Activated CD8-positive, alpha-beta T cell treated with anti-CD3 and anti-CD28 coated beads for 36 hours (primary cell): ENCODE measurements at places on chromosomes 6 and 20. TPM values are rescaled to one million over a fixed set of nuclear protein-coding genes. Genes with fewer than 3 reads are reported as not detected.

The TMEM63B gene
- 9.1 TPM for total RNA-seq

The IPCEF1 gene
- total RNA-seq: 23.6 TPM

The RIPK1 gene
- 9.0 TPM for total RNA-seq

The SGK2 gene
- total RNA-seq: 0.50 TPM

The NRSN1 gene
- total RNA-seq: not detected

DNA sequence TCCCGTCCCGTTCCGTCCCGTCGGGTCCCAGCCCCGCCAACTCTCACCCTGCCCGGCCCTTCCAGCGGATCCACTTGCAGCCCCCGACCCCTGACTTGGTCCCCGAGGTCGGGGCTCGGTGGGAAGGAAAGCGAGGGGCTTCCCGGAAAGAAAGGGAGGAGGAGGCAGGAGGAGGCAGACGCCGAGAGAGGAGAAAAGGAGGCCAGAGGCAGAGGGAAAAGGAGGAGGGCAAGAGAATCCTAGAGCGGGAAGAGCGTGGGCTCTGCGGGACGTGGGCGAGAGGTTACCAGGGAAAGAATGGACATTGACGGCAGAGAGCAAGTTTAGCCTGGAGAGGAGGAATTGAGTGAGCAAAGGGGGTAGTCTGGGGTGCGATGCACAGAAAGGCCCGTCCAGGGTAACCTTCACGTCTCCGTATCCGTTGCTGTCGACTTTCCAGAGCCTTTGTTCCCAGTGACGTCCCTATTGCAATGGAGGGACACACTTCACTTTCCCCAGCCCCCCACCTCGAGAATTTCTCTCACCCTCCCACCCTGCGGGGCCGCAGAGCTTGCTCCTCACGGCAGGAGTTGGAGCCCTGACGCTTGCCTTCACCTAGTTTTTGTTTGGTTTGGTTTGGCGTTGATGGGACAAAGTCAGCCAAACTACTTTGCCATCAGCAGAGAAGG is 477 bp upstream of the MOXD1 start:
- no peak for DNase-seq

DNA sequence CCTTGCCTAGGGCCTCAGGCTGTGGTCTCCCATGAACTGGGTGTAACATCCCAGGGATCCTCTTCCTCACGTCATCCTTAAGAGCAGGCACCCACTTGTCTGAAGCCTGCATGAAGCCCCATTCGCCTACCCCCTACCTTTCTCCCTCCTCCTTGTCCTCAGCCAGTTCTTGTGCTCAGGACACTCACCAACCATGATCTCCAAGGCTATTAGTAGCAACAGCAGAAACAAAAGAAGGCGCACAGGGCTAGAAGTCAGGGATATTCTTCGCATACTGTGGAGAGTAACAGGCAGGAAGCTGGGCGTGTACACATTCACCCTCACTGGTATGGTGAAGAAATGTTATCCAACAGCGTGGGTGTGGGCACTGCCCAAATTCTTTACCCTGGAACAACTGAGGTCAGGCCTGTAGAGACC is 7.3 kb downstream of the RAET1E start:
- no peak for DNase-seq

GRCh38 chr6:47634210-47635047 is 64.0 kb upstream of the ADGRF4 start:
- DNase-seq: no peak

GRCh38 chr20:10476319-10476724 is 41.2 kb downstream of the SLX4IP start:
- DNase-seq: peak; percentile 9

DNA sequence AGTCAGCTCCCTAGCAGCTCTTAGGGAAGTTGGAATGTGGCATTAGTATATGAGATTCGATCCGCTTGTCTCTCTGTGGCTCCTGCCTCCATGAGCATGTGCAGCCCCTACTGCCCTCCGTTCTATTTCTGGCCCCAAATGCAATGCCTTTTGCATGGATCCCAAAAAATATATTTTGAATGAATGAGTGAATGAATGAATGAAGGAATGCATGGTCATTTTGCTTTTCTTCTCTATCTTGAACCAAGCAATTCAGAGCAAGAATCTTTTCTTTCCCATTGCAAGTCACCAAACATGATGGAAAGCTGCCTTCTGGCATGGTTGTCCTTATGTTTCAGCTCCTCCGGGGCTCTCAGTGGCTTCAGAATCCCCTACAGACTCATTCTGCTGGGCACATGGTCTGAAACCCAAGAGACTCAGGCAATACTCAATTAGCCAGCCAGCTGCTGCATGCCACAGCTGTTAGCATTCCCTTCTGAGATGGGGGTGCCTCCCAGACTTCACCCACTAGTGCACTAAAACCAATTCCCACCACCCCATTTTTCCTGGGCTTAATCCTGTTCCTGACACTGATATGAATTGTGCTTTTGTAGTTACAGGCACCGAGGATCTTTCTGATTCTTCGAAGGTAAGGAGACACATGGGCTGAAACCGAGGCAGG is 2.6 kb upstream of the IYD start:
- DNase-seq: no peak

DNA sequence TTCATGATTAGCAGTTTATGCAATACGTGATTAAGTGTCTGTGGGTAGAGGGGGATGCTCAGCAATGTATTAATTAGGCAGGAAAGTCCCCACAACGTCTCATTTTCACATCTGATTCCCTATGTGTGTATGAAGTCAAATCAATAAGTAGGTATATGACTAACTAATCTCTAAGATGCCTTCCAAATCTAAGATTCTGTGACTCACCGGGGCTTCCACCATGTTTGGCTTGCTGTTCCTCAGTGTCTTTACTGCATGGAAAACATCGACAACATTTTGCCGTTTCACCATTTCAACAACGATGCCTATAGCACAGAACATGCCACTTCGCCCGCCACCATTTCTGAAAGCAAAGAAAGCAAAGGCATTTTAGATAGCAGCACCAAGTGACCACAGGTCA is 72.0 kb upstream of the THEMIS start:
- DNase-seq: peak; percentile 65

DNA sequence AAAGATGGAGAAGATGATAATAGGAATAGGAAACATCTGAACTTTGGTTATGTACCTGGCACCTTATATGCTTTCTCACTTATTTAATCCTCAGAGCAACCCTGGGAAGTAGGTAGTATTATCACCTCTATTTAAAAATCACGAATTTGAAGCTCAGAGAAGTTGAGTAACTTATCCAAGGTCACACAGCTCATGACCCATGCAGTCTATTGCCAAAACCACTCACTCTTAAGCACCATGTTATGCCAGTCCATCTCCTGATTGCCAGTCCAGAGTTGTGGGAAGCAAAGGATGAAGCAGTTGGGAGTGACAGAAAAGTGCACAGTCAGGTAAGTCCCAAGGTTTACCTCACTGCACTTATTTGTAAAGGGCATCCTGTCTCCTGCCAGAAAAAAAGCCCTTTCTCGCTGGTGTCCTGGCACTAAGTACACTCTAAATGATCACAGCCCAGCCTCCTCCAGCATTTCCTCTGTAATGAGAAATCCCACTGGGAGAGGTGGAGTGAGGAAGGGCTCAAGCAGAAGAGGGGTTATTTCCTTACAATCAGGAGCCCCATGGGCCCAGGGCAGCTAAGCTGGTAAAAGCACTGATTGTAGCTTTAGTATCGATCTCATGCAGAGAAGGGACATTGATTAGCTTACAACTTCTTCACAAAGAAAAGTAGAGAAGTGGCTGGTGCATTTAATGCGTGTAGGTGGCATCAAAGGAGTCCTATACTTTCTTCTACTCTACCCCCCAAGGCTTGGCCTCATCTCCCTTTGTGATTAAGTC is 21.3 kb upstream of the SCGN start:
- no peak for DNase-seq

DNA sequence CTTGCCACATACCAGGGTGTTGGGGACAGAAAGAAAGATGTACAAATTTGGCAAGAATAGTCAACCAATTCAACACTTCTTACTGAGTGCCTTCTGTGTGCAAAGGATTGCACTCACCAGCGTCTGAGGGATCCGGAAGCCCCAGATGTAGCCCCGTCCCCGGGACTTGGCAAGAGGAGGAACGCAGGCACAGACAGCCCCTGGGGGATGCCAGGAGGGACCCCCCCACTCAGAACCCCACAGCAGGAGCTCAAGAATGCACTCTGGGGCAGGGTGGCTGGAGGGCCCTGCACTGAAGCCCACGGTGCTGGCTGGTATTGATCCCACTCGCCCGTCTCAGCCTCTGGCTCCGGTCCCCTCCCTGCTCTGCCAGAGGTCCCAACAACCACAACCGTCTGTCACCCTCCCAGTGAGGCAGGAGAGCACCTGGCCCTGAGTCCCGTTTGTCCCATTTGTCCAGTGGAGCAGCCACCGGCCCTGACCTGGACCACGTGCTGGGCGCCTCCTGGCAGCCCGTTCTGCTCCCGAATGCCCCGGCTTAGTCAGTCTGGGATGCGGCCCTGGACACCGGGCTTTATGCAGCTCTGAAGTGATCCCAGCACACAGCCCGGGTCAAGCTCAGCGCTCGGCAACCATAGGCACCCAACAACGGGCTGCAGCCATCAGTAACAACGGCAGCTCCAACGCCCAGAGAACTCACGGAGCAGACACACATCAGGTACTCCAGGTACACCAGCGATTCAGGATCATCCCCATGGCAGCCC is 128.7 kb downstream of the DLL1 start:
- DNase-seq: no peak

DNA sequence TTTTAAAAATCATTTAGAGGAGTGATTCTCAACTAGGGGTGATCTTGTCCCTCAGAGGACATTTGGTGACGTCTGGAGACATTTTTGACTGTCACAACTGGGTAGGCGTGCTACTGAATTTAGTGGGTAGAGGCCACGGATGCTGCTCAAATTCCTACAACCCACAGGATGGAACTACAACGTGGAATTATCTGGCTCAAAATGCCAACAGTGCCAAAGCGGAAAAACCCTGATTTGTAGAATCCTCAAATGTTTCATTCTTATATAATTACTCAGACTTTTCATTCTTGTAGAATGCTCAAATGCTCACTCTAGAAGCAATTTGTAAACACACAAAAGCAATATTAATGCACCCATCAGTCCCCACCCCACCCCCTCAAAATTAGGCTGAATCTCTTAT is 229.8 kb downstream of the ZMYND8 start:
- DNase-seq: no peak
